ENCODE measurements at places on chromosomes 11 and 22.

DNA sequence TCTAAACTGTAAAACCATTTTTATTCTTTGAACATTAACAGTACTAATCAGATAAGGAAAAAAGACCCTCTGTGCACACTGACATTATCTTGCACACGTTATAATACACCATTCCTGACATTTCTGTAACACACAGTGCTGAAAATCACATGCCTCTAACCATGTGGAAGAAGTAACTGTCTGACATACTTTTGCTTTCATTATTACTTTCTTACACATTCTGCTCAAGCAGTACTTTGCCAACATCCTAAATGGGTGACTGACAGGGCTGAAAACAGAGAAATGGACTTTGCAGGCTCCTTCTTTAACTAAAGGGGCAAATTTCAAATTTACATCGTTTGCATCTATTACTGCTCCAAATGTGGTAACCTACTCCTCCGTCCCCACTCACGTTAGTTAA, 22.8 kb upstream of the TP53AIP1 start:
- no peak for DNase-seq

DNA sequence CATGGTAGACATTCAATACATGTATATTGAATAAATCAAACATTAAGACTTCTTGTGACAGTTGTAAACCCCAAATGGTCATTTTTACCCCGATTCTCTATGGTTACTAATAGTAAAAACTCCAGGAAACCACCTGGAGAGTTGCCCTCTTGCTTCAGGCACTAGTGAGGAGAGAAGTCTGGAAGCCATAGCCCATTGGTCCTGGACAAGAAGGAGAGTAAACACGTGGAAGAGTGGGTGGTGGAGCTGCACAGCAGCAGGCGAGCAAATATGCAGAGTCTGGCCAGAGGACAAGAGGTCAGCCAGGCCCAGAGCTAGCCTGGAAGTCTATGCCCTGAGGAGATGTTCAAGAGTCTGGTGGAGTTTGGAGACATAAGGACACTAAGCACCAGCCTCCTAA, 17.7 kb downstream of the DCHS1 start:
- peak; percentile 12 for DNase-seq

- no peak for DNase-seq
Observed at GRCh38 chr11:108468478-108468864, 1.1 kb upstream of the C11orf65 start.

- no peak for DNase-seq
Observed at GRCh38 chr11:18790883-18791206, 753 bp downstream of the PTPN5 start.

DNA sequence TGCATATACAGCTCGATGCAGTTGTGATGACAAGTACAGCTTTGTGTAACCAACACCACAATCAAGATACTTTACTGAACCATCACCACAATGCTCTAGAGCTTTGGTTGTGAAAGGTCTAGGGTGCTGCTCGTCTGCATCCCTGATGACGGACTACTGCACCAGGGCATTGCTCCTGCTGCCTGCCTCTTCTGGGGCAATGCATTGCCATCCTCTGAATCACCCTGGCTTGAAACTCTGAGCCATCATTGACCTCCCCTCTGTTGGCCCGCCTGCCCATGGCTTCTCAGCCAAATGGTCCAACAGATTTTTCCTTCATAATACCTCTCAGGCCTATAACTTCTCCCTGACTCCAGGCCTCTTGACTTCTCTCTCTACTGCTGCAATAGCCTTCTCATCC, 77.4 kb upstream of the CSNK2A3 start:
- no peak for DNase-seq

- peak; percentile 96 for DNase-seq
Observed at GRCh38 chr11:109037856-109038780, 373.2 kb downstream of the DDX10 start.

DNA sequence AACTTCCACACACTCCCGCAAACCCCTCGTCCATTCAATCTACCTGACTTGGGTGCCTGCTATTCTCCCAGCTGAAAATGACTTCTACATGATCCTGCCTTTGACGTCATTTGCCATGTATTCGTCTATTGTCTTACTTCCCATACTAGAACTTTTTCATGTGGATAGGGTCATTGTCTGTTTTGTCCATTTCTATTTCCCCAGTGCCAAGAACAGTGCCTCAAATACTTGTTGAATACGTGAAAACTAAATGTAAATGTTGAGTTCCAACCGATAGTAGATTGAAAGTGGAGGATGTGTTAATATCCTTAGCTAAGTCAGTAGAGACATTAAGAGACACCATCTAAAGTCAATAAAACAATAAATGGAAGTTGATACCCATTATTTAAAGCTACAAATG, 935 bp downstream of the TRIM68 start:
- no peak for DNase-seq

- DNase-seq = no peak
Observed at GRCh38 chr22:16960884-16961249, 47.2 kb downstream of the GAB4 start.

- no peak for DNase-seq
Observed at GRCh38 chr11:107780136-107780535, 68.3 kb upstream of the SLN start.

DNA sequence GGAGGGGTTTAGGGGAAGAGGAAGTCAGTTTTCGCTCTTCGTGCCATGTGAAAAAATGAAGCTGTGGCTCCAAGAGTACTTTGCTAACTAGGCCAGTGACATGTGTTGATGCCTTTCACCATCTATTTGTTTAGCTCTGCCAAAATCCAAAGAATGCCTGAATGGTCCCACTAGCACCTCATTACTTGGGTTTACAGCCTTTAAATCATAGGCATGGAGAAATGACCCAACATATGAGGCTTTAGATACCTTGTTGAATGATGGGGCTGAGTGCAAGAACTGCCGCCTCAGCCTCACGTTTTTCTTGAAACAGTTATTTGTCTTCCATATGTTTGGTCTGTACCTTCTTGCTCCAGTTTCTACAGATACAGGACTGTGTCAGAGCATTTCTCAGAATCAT, 8.3 kb downstream of the RBM4 start:
- no peak for DNase-seq

- peak; percentile 66 for DNase-seq
Observed at GRCh38 chr11:130634961-130635473, 186.6 kb downstream of the ADAMTS15 start.

GRCh38 chr11:93512073-93512475, 31.1 kb downstream of the SMCO4 start:
- no peak for DNase-seq

DNA sequence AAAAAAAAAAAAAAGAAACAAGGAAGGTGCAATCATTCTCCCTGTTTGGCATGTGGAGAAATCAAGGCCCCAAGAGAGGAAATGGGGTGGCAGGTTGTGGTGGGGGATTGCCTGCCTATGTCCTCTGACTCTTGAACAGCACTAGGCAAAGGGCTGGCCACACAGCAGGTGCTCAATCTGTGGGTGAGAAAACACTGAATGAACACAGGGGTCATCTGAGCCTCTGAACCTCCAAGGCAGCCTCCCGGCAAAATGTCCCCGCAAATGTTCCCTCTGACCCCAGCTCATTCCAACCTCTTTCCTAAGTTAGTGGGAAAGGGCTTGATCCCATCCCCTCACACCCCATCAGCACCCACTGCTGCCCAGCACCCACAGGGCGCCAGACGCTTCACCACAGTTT, 4.6 kb downstream of the PLA2G6 start:
- DNase-seq = no peak
